ENCODE measurements at places on chromosomes 4 and X.

DNA sequence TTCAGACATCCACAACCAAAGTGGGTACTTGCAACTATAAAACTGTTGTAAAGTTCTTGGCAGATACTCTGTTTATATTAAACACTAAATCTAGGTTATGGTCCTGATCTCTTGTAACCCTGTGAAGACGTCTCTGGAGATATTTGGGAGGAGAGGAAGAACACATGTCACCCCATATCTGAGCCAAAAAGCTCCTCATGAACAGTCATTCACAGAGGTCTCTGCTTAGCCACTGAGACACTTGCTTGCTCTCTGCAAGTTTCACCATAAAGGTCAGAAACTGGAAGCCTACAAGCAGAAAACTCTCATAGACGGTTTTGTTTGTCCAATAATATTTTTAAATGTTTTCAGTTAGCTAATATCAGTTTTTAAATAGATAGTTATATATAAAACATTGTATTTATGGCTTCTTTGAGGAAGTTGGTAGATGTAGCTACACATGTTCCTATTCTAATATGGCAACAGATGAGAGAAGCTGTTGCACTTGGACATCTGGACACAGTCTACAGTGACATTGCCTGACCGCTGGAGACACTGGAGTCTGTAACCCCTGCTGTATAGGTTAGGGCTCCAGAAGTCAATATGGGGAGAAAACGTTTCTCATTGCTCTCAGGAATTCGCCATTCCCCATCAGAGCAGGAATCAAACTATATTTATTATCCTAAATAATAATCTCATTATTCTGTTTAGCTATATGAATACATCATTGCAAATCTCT lies 73.6 kb downstream of the C4orf46 start:
- no peak for DNase-seq

GRCh38 chr4:173318648-173319211 lies 15.4 kb downstream of the HMGB2 start:
- no peak for DNase-seq

GRCh38 chrX:65528705-65529340 lies 5.8 kb downstream of the LAS1L start:
- peak; percentile 58 for DNase-seq

DNA sequence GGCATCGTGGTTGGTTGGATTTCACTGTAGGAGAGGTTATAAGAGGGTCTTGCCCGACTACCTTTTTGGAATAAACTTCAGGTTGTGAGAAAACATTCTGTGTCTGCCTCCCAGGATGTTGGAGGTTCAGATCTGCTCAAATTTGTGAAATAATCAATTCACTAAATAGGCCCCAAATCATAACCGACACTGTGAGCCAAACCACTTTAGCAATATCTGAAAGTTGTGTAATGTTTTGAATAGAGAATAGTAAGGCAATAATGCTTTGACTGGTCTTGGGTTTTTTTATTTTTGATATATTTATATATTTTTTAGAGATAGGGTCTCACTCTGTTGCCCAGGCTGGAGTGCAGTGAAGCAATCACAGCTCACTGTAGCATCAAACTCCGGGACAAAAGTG lies 131.2 kb downstream of the GLRA3 start:
- no peak for DNase-seq

GRCh38 chr4:161841759-161842158 lies 322.0 kb downstream of the FSTL5 start:
- no peak for DNase-seq

GRCh38 chrX:108217876-108218275 lies 126.3 kb downstream of the ATG4A start:
- DNase-seq: no peak

DNA sequence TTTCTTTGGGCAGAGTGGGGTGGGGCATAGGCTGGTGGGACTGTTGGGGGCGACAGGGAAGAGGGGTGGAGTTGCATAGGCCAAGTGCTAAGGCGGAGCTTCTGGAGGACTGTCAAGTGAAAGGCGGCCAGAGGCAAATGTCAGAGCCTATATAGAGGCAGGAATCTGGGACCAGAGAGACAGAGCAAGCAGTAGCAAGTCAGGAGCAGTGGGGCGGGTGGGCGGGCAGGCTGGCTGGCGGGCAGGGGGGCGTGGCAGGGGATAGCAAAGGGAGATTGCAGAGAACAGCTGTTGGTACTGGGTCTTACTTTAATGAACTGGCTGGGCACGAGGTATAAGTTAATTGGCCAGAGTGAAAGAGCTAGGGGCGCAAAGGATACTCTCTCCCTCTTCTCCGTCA lies 89.8 kb downstream of the RTL9 start:
- DNase-seq: no peak

- DNase-seq: no peak
Observed at GRCh38 chr4:119038116-119038841, 97.4 kb upstream of the MYOZ2 start.

- DNase-seq: no peak
Observed at GRCh38 chr4:57132743-57133137, 22.6 kb upstream of the IGFBP7 start.

DNA sequence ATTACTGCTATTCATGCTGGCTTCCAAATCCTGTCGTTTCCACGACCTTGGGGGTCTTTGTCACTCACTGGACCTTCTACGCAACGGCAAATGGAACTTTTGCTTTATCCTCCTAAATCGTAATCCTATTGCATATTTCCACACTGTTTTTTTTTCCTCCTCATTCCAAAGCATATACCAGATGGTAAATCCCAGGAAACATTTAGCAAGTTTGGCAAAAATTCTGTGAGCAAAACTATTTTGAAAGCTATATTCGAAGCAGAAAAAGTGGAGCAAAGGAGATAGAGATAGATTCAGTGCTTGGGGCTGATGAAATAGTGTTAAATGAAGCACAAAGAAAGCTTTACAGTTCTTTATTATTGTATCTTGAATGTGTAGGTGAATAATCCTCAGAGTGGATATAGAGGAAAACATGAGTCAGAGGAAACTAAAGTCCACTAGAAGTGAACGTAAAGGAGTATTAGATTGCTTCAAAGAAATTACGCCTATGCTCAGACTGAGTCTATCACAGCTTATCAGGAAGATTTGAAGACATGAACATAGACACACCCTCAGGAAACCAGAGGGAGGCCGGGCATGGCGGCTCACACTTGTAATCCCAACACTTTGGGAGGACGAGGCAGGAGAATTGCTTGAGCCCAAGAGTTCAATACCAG lies 50.2 kb upstream of the FAM9A start:
- no peak for DNase-seq

GRCh38 chrX:12867685-12868084 lies 813 bp downstream of the TLR7 start:
- DNase-seq: no peak

- no peak for DNase-seq
Observed at GRCh38 chr4:498328-498904, 540 bp downstream of the ZNF721 start.

- DNase-seq: no peak
Observed at GRCh38 chr4:114905017-114905416, 208.4 kb downstream of the NDST4 start.

DNA sequence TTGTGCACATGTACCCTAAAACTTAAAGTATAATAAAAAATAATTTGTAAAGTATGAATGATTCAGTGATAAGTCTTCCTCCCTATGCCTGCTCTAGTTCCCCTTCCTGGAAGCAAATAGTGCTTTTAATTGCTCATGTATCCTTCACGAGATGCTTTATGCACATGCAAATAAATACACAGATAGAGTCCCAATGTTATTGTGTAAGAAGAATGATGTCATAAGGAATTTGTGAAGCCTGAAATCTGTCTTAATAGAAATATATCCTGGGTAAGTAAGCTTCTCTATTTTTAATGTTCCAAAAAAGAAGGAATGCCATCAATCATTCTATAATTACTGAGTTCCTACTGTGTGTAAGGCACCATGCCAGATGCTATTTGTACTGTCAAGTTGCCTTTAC lies 157.5 kb upstream of the SLC4A4 start:
- no peak for DNase-seq

- no peak for DNase-seq
Observed at GRCh38 chr4:25547343-25547742, 108.3 kb upstream of the SLC34A2 start.

- DNase-seq: no peak
Observed at GRCh38 chr4:187577941-187578480, 417.6 kb upstream of the ZFP42 start.

DNA sequence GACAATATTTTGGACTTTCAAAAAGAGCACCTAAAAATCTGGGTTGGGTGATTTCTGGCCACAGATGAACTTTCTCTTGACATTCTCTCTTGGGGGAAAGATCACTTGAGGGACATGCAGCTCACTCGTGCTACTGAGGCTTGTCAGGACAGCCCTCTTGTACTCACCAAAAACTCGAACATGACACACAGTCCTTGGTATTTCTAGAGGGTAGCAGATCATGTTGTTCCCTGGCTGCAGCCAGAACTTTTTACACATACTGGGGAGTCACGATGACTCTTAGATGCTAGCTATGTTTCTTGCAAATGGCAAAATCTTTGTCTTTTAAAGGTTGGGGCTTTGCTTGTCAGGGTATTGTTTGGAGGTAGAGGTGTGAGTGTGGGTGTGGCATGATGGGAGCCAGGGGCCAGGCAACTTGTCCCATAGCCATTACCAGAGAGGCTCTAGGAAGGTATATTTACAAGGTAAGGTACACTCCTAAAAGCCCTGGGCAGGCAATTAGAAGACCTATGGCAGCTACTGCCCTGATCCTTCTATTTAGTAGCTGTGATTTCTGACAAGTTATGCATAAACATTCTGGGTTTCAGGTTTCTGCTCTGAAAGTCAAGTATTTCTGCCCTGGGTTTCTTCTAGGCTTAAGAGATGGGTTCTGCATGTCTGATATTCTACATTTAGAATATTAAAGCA lies 241.7 kb upstream of the TLL1 start:
- DNase-seq: no peak

GRCh38 chr4:12138488-12138887 lies 709.8 kb upstream of the HS3ST1 start:
- DNase-seq: no peak

DNA sequence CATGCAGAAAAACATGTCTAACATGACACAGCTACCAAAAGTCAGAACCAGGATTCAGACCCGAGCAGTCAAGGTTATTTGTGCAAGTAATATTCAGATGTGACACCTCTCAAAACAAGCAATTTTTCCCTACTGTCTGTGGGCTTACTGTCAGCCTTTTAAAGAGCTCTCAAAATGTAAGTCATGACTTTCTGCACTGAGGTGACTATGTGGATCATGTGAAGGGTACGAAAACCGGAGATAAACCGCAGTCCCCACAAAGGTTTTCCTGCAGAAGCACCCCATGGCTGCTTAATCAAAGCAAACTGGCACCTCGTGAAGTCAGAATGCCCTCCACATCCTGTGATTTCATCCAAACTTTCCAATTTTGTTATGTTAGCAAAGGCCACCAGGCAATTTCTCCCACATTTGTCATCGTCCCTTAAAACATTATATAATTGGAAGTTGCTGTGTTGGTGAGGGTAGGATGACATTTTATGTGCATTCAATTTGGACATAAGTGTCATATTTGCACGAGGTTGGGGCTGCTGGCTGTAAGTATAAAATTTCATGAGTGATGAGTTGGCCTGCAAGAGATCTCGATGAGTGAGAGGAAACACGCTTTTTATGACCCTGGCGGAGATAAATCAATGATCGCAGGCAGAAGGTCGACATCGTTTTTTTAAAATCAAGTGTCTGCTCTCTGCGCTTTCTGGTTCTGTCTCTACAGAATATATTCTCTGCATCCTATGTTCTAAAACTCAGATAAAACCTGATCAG lies 161.2 kb downstream of the STK32B start:
- DNase-seq: no peak

DNA sequence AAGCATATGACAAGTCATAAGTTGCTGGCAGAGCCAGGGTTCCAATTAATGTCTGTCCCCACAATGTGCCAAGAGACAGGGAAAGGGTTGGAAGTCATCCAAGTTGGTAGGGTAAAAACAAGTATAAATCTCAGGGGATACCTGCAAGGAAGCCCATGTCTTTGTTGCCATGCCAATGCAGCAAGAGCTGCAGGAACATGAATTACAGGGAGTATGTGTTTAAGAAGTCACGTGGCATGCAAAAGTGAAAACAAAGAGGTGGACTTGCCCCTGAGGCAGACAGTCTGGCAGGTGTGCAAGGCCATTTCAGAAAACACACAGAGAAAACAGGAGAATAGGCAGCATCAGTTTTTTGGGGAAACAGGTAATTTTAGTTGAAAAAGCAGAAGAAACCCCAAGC lies 29.4 kb downstream of the C4orf51 start:
- no peak for DNase-seq

- no peak for DNase-seq
Observed at GRCh38 chr4:151610229-151610628, 150.6 kb downstream of the GATB start.

DNA sequence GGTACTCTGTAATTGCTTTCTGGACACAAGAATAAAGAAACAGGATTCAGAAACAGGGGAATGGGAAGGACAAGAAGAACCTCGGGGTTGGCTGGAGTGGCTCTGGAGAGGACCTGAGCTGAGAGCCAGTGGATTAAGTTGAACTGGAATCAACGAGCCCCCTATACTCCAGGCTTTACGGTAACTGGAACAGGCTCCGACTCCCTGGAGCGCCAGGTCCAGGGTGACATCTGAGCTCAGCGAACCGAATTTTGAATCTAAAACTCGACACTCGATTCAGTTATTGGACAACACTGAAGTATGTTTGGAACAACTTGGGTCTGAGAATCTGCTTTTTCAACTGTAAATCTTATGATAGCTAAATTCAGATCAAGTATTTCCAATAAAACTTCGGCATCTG lies 23.9 kb downstream of the HMX1 start:
- no peak for DNase-seq

- no peak for DNase-seq
Observed at GRCh38 chrX:32937043-32937442, 274.3 kb downstream of the DMD start.

DNA sequence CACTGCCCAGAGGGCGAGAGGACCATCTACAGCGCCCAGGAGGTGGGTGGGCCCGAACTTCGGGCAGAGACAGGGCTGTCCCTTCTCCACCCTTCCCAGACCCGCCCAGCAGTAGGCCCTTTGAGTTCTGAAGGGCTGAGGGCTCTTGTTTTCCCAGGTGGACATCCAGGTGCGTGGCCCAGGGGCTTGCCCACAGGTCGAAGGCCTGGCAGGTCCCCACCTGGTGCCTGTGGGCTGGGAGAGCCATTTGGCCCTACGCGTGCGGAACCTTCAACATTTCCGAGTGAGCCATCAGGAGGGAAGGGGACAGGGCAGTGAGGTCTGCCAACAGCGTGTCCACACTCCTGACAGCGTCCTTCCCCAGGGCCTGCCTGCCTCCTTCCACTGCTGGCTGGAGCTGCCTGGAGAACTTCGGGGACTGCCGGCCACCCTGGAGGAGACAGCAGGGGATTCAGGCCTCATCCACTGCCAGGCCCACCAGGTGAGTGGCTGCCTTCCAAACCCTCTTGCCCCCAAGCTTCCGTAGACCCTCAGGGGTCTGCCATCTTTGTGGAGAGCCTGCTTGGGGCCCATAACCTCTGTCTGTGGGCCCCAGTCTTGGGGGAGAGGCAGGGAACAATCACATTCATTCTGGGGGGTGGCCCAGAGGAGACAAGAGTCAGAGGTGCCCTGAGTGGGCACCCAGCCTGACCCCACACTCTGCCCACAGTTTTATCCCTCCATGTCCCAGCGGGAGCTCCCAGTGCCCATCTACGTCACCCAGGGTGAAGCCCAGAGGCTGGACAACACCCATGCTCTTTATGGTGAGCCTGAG lies 6.8 kb downstream of the PLXNB3 start:
- no peak for DNase-seq

GRCh38 chr4:35151816-35152572 lies 1092.3 kb downstream of the ARAP2 start:
- peak; percentile 1 for DNase-seq
